ENCODE measurements at places on chromosomes 16 and 17.

- DNase-seq, result no peak
These were observed 247.9 kb upstream of the SOX9 start for GRCh38 chr17:71872843-71873485.

DNA sequence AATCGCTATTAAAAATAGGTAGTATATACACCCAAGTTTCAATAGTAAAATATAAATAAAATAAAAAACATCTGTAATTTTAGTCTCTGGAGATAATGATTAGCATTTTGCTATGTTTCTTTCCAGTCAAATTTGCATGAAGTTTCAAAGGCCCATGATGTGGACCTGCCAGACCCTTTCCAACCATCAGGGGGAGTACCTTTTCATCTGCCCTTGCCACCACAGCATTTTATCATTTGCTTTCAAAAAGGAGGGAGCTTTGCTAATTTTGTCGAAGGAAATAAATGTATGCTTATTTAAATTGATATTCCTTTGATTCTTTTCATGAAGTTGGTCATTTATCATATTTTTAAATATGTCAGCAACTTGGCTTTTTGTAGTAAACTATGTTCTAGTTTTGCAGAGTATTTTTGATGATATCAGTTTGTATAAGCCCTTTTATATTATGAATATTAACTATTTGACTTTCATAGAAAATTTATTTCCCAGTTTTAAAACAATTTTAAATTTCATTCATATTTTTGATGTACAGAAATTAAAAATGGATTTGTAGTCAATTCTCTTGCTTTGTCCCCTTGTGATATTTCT is 115.2 kb upstream of the NETO2 start:
- no peak for DNase-seq

DNA sequence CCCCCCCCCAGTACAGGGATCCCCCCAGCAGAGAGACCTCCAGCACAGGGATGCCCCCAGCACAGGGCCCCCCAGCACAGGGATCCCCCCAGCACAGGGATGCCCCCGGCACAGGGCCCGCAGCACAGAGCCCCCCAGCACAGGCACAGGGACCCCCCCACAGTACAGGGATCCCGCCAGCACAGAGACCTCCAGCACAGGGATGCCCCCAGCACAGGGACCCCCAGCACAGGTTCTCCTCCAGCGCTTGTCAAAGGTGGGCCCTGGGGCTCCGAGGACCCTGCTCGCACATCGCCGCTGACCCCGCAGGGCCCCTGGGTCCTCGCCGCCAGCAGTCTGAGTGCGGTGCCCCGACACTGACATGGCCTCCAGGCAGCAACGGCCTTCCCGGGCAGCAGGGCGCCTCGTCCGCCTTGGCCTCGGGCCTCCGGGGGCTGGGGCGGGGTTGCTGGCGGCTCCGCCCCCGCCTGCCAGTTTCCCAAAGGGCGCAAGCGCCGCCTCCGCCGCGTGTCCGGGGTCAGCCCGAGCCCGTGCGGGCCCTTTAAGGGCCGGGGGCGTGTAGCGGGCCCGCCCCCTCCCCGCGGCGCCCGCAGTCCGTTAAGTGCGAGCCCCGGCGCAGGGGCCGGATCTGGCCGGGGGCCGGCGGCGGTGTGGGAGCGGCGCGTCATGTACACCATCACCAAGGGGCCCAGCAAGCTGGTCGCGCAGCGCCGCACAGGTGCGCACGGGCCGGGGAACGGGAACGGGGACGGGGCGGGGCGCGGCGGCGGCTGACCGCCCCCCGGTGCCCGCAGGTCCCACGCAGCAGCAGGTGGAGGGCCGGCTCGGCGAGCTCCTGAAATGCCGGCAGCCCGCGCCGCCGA is at the start of gene MCRIP2:
Gene MCRIP2 (plus strand): TSS at position 503 of the 863 bp plus-strand sequence. CDS start 164 bp downstream, at position 667.
- DNase-seq, result no peak

- DNase-seq, result no peak
These were observed 7.9 kb downstream of the KCTD5 start for GRCh38 chr16:2689968-2690801.

DNA sequence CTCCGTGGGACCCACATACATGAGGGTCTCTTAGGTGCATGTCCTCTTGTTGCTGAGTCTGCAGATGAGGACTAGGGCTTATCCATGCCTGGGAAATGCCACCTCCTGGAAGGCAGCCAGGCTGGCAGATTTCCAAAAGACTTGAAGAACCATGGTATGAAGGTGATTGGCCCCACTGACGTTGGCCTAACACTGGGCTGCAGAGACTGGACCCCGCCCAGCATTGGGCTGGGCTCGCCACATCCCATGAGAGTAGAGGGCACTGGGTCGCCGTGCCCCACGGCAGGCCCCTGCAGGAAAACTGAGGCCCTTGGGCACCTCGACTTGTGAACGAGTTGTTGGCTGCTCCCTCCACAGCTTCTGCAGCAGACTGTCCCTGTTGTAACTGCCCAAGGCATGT is 38.2 kb upstream of the IL21R start:
- DNase-seq, result no peak

- DNase-seq, result no peak
These were observed 5.4 kb downstream of the LRRC75A start for GRCh38 chr17:16486373-16487250.

DNA sequence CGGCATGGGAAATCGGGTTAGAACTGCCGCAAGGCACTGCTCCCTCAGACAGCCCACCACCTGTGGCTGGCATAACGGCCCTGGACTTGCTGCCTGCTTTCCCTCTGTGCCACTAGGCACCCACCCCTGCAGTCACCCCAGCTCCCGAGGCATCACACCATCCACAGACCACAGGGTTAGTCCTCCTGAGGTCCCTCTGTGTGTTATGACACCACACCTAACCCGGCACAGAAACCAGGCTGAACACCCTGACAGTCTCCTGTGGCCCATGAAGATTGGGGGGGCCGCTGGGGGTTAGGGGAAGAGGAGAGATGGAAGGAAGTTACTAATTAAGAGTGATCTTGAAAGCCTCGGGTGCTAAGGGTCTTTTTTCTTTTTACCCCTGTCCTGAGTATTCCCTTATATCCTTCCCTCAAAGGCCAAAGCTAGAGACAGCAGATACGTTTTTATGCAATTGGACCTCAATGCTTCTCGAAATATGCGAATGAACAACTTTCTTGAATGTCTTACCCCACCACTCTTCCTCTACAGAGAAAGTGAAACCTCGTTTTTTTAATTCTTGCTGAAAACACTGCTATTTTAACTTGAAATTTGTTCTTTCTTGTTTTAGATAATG is 7.0 kb downstream of the CYTH1 start:
- no peak for DNase-seq

DNA sequence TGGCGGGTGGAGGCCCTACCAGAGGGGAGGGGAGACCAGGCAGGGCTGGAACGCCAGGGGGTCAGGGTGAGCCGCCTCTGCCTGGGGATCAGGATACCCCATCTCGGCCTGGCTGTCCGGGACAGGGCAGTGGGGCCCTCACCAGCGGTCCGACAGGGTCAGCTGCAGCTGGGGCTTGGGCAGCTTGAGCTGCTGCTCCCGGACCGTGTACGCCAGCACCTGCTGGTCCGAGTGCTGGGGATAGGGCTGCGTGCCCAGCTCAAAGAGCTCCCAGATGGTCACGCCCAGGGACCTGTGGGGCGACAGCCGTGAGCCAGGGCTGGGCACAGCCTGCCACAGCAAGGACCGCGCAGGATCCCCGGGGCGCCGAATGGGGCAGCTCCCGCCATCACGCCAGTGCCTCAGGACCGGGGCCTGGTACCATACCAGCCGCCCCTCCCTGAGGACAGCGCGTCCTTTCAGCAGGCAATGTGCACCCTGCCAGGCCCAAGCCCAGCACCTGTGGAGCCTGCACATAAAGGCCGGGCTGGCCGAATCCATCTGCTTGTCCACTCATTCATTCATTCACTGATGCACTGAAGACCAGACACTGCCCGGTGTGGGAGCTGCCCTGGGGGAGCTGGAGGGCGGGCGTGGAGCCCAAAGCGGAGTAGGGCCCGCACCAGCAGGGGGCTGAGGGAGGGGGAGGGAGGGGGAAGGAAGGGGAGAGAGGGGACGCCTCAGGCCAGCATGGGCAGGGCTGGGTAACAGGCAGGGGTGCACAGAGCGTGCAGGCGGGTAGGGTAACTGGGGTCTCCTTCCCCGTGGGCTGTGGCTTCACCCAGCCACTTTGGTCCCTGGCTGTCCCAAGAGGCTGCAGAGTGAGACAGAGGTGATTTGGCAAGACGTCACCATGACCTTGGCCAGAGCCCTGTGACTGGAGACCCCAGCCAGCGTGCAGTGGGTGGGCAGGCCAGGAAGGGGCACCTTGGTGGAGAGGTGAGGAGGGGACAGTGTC is 42.0 kb upstream of the PVALEF start:
- DNase-seq, result no peak

- DNase-seq, result no peak
These were observed 120.4 kb downstream of the PARN start for GRCh38 chr16:14509675-14510132.

GRCh38 chr17:21239680-21240368 is 13.4 kb downstream of the NATD1 start:
- DNase-seq, result no peak

GRCh38 chr17:35080536-35080935 is 17.0 kb upstream of the RFFL start:
- DNase-seq, result no peak

DNA sequence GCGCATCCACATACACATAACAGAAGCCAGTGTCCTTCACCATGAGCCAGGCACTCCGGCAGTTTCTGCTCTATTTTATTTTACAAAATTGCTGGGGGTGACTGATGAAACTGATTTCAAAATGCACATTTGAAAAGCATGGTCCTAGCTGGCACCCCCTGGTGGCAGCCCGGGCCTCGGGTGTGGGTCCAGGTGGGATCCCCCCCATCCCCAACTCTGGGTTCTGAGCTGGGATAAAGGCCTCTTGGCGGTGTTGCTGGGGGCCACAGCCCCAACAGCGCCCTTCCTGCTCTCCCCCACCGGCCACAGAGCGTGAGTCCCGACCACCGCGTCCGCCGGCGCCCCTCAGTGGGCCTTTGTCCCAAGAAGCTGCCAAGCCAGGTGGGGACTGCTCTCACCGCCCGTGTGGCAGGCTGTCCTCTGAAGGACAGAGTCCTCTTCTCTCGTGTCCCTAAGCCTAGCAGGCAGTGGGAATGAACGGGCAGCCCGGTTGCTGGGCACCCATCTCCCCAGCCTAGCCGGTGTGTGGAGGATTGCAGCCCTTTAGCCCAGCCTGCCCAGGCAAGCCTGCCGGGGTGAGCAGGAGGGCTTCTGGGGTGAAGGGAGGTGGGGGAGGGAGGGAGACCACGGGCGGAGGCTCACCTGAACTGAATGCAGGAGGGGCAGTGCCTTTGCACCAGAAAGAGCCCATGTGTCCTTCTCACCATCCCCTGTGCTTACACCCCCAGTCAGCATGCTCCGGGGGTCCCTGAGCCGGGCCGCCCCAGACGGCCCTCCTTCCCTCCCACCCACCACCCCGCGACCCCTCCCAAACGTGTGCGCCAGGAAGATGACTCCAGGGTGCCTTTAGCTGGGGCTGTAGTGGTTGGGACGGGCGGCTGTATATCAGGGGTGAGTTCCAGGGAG is 898 bp downstream of the SNAI3 start:
- DNase-seq, result no peak

GRCh38 chr17:77563439-77564102 is 394.9 kb upstream of the TNRC6C start:
- no peak for DNase-seq

All from SK-N-MC (cell line).